ENCODE measurements at places on chromosomes 1 and 21. TPM values are rescaled to one million over a fixed set of nuclear protein-coding genes. Genes with fewer than 3 reads are reported as not detected.

Gene RGS4
- total RNA-seq, result 0.26 TPM

DNA sequence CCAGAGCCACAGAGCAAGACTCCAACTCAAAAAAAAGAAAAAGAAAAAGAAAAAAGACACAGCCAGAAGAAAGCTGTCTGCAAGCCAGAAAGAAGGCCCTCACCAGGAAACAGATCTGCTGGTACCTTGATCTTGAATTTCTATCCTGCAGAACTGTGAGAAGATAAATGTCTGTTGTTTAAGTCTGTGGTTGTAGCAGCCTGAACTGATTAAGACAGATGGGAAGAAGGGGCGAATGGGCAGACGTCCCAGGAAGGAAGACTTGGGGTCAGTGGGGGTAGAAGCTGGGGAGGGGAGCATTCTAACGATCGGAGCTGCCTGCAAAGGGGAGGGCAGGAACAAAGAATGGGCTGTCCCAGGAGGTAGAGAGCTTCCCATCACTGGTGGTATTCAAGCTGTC lies 6.3 kb downstream of the SLC2A7 start:
- no peak for DNase-seq

GRCh38 chr21:38470755-38471154 lies 27.5 kb downstream of the ERG start:
- DNase-seq, result no peak

GRCh38 chr1:211520641-211521040 lies 28.7 kb upstream of the RD3 start:
- DNase-seq, result no peak

Gene CGN
- total RNA-seq, result 10.2 TPM
